ENCODE measurements at places on chromosomes 16 and 17.

DNA sequence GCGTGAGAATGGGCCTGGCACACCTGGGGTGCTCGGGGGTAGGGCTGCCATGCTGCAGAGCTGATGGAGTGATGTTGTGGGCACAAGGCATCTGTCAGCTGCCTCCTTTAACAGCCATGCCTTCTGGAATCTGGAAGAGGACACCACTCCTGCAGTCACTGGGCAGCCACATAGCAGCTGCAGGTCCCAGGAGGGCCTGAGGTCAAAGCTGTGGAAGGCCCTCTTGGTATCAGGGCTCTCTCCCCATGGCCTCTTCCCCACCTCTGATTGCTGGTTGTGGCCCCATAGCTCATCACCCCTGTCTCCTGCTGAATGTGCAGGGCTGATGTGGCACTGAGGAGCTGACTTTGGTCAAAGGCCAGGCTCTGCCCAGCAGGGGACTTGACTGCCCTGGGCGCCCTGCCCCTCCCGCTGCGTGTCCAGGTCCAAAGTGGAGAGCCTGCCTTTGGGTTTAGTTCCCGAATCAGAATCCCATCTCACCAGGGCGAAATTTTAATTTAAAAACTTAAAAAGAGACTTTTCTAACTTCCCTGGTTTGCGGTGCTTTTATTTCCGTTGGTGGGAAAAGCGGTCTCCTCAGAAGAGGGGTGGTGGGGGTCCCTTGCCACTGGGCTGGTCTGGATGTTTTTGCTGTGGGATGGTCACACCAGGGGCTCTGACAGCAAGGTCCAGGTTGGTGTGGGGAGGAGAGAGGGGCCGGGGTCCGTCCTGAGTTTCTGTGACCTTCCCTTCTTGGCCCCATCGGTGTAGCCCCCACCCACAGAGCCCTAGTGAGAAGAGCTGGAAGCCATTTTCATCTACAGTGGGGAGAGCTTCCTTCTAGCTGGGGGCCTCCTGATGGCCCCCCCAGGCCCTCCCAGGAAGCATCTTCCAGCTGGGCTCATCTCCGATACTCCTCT lies 5.9 kb downstream of the UBALD2 start:
- DNase-seq: no peak

- DNase-seq: peak; percentile 43
Observed at GRCh38 chr17:34241062-34241461, 14.0 kb upstream of the CCL2 start.

DNA sequence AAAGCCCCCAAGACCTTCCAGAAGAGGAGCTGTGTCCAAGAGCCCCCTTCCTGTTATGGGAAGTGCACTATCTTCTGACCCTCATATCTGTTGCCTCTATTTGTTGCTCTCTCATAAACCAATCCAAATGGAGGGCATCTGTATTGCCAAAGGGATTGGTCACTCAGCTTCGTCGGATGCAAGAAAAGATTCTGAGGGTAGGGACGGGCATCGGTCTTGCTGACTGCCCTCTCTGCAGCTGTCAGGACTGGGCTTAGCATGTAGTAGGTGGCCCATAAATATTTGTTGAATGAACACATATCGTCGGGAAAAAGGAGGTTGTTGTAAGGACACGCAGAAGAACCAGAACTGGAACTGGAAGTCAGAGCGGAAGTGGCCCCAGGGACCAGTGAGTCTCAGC lies 44.1 kb downstream of the CCDC42 start:
- DNase-seq: no peak

- DNase-seq: no peak
Observed at GRCh38 chr16:85417156-85417860, 195.8 kb upstream of the GSE1 start.

DNA sequence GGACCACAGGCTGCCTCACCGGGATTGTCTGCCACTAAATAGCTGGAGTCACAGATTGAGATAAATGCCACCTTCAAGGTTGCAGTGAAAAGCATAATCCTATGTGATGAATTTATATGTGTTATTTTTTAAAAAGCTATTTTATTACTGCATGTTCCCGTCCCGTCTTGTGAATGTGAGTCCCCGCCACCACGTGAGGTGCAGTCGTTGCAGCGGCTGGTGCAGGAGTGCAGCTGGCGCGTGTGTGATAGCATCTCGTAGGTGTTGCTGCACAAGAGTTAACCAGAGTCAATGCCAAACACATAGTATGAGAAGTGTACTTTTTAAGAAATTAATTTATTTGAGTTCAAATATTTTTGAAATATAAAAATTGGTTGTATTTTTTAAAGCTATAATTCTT lies 12.5 kb downstream of the SMCR8 start:
- no peak for DNase-seq

- peak; percentile 8 for DNase-seq
Observed at GRCh38 chr17:61451538-61452300, 503 bp upstream of the TBX4 start.

DNA sequence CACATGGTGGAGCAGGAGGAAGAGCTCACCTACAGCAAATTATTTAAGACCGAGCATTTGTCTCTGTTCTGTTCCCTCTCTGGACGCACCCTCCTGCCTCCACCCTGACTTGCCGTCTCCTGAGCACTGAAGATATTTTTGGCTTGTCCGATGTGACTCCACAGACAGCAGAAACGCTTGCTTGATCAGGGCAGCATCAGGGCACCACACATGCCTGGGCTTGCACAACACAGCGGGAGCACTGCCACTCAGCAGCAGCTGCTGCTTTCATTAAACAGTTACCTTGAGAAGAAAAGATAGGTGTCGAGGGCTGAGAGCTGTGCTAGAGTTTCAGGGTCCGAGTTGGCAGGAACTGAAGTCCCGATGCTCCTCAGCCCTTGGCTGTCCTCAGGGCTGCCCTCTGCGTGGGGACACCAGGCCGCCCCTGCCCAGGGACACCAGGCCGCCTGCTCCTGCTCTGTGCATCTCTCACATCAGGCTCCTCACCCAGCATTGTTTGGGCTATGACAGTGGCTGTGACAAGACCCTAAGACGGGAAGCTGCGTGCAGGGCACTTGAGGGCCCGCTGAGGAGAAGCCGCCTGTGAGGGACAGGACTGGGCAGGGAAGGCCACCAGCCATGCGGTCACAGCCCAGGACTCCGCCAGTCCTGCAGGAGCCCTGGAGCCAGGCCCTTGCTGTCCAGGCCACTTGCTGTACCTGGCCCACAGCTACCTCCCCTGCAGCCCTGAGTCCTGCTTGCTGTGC lies 21.3 kb upstream of the CDH15 start:
- no peak for DNase-seq

DNA sequence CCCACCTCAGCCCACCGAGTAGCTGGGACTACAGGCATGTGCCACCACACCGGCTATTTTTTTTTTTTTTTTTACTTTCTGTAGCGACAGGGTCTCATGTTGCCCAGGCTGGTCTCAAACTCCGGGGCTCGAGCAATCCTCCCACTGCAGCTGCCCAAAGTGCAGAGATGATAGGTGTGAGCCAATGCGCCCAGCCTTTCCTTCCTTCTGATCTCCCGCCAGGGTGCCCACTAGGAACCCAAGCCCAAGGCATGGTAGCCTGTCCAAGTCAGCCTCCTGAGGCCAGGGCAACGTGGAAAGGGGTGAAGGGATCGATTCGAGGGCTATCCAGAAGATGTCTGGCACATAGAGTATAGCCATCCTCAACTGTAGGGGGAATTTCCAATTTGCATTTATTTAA lies 9.6 kb upstream of the CREBBP start:
- DNase-seq: no peak

GRCh38 chr17:19386974-19387920 lies at the start of gene MFAP4:
Gene MFAP4 (minus strand): TSS chr17:19387190. CDS start chr17:19387155, 35 bp downstream.
- peak; percentile 95 for DNase-seq

DNA sequence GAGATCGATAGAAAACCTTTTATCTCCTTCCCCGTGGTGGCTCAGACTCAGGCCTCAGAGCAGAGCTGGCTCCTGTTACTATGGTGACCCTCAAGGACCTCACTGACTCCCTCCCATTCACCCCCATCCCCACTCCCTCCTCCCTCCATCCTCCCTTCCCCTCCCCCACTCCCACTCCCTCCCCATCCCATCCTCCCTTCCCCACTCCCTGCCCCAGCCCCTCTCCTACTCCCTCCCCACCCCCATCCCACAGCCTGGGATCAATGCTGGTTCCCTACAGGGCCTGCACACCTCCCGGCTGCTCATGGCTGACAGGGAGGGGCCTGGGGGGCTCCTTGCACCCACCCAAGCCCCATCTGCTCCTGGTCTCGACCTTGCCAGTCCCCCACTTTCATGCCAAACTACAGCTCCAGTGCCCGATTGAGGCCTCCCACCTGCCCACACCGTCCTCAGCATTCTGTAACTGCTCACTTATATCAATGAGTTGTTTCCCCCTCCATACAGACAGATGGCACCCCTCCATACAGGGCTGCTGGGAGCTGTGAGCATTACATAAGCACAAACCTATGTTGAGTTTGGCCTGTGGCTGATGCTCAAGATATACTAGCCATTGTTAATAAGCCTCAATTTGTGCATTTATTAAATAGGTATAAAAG lies 11.6 kb upstream of the RAI1 start:
- DNase-seq: no peak

DNA sequence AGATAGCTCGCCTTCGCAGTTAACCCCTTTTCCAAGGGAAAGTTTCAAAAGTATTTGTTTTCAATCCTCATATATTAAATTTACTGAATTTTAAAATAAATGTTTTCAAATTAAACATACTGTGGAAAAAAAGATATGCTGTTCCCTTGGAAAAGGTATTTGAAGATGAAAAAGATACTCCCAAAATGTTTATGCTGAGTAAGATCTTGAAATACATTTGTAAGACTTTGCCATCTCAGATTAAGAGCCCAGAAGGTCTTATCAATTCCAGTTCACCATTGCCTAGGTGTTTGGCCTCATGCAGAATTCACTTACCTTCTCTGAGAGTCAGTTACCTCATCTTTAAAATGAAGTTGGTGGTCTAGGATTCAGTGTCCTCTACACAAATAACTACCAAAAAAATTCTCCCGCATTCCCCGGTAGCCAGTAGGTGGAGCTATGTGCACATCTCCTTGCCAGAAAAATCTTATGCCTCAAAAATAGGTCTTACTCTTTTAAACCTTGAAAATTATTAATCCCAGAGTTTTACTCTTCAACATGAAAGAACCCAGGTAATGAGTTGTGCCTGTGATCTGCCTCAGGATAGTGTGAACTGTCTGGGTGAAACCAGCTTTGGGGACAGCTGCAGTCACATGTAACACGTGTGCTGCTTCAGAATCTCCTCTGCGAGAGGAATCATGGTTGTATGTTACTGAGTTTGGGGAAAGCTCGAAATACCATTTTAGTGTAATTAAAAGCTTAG lies 178.3 kb downstream of the MRTFB start:
- peak; percentile 78 for DNase-seq
